T-helper 2 cell (primary cell): ENCODE measurements at places on chromosomes 5 and 9.

GRCh38 chr9:105958587-105958986, 264.2 kb downstream of the TMEM38B start:
- DNase-seq: no peak

DNA sequence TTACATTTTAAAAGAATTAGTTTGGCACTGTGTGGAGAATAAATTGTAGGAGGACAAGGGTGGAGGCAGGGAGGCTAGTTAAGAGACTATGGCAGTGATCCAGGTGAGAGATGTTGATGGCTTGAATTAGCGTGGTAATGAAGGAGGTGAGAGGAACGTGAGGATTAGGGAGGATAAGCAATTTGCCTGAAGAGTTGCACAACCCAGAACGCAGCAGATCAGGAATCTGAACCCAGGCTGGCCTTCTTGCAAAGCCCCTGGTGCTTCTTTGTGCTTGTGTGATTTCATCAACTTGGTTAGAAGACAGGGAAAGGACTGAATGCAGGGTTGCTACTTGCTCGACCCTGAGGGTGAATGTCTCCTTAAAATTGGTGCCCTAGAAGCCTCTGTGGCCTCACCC, 6.9 kb upstream of the SCAMP1 start:
- no peak for DNase-seq

DNA sequence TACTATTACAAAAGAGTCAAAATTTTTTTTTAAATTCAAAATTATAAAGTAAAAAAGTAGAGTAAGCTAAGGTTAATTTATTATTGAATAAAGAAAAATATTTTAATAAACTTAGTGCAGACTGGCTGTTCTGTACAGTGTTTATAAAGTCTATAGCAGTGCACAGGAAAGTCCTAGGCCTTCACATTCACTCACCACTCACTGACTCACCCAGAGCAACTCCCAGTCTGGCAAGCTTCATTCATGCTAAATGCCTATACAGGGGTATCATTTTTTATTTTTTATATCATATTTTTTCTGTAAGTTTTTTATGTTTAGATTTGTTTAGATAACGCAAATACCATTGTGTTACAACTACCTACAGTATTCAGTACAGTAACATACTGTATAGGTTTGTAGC, 700.7 kb upstream of the GRAMD2B start:
- no peak for DNase-seq

DNA sequence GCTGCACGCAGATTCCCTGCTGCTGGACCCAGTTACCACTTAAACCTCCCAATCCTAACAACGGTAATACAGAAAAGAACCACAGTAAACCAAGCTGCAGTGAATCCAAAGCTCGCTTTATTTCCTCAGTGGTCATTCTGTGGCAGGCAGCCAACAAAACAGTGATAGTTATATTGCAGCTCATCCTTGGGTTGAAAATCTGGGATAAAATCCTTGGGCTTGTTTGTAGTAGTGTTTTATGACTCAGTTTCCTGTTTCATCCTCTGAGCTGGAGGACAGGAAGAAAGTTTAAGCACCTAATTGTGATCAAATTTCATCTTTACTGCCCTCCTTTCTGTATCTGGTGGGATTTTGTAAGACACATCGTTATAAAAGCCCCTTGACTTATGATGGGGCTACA, 31.4 kb downstream of the HMGCR start:
- DNase-seq: no peak

DNA sequence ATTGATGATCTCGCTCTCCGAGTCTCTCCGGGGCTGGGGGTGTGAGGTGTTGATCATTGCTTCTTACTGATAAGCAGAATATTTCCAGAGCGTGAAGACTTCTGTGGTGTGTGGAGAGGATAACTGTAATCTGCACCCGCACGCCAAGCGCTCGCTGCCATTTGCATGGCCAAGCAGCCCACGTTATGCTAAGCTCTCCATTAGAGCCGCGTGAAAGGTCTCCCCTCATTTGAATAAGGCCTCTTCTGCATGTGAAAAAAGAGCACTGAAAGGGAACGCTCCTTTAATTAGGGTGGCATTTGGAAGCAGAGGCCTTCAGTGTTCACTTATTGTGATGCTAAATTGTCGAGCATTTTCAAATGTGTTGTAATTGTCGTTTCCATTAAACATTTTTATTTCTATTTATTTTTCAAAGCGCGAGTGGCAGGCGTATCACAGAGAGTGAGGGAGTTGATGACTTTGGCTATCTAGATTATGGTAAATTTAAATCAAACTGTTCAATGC, 163.6 kb upstream of the IRX2 start:
- DNase-seq: no peak

DNA sequence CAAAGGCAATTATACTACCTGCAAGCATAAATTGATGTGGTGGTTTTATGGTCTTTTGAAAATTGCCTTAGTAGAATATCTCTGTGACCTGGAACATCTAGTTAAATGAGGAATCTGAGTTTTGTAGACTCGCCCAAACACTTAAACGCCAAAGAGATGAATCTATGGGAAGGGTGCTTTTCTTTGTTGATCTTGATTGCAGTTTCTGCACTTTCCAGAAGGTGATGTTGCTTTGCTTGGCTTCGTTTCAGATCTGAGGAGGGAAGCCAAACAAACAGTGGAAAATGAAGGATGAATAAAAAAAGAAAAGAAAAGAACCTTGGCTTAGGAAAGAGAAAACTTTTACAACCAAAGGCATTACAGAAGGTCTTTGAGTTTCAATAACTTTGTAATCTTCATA, 1021.2 kb downstream of the NR2F1-AS1 start:
- DNase-seq: no peak

GRCh38 chr5:62587737-62588136, 9.1 kb downstream of the LRRC70 start:
- no peak for DNase-seq
